Amniotic epithelial cell (primary cell): ENCODE measurements at places on chromosomes 13 and 19.

GRCh38 chr13:40922437-40923040 is 96.6 kb downstream of the ELF1 start:
- no peak for DNase-seq

DNA sequence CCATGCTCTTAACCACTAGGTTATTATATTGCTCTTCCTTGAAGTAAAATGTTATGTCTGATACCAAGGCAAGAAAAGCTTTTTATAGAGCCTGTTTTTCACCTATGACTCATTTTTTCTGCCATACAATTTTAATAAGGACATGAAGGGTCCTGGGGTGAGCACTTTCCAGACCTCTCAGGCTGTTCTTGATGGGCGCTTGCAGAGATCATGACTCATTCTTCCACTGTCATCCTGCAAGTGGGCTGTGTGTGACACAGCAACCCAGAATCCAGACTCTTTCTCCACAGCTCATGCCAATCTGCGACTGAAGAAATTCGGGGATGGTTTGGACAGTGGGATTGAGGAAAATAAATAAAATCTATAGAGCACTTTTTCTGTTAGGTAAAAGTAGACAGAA is 506.7 kb upstream of the NBEA start:
- DNase-seq = peak; percentile 75

DNA sequence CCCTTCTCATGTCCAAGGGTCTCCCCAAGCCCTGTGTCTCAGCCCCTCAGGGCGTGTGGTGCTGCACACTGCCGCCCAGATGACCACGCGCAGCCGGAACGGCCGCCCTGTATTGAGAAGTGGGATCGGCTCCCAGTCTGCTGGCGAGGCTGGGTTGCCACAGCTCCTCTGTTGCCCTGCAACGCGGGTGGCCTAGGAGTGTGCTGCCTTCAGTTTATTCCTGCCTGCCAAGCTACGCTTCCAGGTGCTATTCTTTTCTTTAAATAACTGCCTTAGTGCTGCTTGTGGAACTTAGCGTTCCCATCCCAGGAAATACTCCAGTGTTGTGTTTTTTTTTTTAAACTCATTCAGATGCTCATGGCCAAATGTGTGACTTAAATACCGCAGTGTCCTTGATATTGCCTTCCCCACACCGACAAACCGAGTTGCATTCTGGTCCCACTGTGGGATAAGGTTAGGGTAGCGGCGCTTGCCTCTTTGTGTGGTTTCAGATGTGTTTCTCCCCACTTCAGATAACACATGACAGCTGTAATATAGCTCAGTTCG is 16.6 kb downstream of the ACTN4 start:
- no peak for DNase-seq

DNA sequence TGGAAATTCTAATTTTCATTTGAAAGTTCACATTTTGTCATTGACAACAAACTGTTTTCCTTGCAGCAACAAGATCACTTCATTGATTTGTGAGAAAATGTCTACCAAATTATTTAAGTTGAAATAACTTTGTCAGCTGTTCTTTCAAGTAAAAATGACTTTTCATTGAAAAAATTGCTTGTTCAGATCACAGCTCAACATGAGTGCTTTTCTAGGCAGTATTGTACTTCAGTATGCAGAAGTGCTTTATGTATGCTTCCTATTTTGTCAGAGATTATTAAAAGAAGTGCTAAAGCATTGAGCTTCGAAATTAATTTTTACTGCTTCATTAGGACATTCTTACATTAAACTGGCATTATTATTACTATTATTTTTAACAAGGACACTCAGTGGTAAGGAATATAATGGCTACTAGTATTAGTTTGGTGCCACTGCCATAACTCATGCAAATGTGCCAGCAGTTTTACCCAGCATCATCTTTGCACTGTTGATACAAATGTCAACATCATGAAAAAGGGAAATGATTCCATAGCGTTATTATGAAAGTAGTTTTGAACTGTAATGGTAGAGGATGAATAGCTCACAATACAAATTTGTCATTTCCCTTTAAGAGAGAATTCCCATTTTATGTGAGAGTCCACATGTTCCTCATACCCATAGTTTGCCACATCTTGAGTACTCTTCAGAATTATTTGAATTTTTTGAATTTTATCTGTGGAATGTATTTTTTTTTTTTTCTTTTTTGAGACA is 2.6 kb downstream of the BRCA2 start:
- no peak for DNase-seq

GRCh38 chr13:87671031-87671752 is at the start of gene SLITRK5:
TSS of gene SLITRK5 (plus strand) at chr13:87671371. CDS start at chr13:87675389, 4,018 bp downstream.
- DNase-seq = peak; percentile 75

- DNase-seq = peak; percentile 82
These were observed 2861.0 kb downstream of the PCDH9 start for GRCh38 chr13:64369121-64369520.

- DNase-seq = peak; percentile 68
These were observed 7.5 kb upstream of the LIN7B start for GRCh38 chr19:49106648-49107135.

DNA sequence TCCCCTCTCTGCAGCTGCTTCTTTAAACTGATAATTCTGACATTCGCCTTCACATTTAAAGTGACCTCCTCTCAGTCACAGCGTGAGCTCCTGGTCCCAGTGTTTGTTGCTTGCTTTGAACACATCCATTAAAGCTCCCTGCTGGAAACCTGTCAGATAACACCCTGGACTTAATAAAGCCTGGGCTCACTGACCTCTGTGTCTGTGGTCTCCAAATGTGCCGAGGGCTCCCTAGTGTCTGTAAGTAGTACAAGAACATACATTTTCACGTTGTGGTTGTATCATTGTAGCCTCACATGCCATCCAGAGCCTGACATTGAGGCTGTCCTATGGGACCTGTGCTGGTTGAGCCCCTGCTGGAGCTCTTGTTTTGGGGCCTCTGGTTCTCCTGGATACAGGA is 2.6 kb upstream of the PSG4 start:
- no peak for DNase-seq

DNA sequence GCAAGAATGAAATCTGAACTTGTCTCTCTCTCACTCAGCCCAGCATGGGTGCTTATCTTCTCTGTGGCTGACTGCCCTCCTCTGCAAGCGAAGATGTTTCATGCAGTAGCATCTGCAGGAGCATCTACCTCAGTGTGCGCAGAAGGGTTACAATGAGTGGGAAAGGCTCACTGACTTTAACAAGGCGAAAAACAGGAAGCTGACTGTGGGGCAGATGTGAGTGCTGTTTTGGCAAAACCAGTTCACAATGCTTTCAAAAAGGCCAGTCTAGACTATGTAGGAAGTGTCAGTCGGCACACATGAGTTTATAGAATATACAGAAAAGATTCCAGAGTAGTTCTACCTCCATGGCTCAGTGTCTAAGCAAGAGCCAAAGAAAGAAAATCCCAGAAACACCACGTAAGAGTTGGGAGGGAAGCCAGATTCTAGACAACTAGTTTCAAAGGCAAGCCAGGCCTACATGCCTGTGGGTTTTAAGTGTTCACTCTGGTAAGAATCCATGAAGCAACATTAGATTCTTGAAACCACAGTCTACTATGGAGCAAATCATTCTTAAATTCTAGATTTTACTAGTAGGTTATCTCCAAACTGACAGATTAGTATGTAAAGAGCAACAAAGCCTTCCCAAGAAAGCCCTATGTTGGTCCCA is 124.5 kb downstream of the ABCC4 start:
- peak; percentile 96 for DNase-seq

DNA sequence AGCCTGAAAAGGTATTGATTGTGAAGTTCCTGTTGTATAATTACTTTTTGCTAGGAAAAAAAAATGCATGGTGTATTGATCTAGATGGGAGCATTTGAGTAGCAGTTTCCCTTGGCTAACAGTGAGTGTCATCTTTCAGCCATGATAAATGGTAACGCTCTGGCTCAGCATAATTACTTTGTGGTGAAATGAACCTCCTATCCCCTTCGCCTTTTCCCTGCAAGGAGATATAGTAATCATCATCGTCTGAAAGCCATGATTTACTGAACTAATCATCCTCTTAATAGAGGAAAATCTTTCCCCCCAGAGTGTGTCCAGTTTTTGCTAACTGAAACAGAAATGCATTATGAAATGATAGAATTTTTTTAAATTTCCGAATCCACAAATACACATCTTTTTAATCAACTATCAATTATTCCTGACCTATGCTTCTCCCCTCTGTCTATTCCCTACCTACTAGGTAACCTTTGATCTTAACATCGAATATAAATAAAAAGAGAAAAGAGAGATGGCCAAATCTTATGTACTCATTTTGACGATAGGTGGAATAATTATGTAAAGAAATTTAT is 88.7 kb downstream of the MAB21L1 start:
- DNase-seq = no peak

DNA sequence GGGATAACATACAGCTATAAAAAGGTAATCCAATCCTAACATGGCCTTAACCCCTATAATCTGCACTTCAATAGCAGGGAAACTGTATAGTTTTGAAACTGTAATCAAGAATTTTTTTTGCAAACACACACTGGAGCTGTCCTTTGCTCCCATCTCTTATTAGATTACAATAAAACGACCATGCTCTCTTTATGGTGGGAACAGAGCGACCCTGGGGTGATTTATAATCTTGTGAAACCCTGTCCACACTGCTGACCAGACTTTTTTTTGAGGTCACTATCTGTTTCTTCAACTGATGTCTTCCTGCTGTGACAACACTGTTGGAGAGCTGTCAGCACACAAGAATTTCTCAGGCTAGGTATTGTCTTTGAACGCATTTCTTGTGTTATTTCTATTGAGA is 35.3 kb downstream of the DACH1 start:
- DNase-seq = no peak
